Dermis microvascular lymphatic vessel endothelial cell (primary cell): ENCODE measurements at places on chromosomes 7 and 10. TPM values are rescaled to one million over a fixed set of nuclear protein-coding genes. Genes with fewer than 3 reads are reported as not detected.

The KCND2 gene
- 0.13 and 0.38 TPM in 2 replicates for total RNA-seq

The PLAC9 gene
- total RNA-seq, result 0.63 and 3.7 TPM in 2 replicates

DNA sequence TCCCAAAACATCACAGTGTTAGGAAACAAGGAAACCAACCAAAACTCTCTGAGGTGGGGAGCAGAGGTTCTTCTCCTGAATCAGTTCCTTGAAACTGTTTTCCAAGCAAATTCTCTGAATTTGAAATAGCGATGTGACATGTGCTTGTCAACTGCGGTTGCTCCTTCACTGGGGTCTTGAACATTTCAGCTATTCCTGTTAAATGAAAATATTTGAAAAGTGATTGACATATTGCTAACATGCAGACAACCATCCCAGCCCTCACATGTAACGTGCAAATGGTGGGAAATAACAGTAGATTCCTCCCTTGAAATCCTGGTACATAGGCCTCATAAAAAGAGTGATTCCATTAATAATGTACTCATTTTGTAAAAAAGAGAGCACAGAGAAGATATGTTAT lies 15.9 kb downstream of the MKI67 start:
- DNase-seq, result no peak

GRCh38 chr7:157634401-157635147 lies 297.8 kb downstream of the DNAJB6 start:
- DNase-seq, result no peak

GRCh38 chr10:20656886-20657285 lies 240.2 kb downstream of the NEBL start:
- no peak for DNase-seq

The LIPF gene
- not detected in 2 replicates for total RNA-seq

GRCh38 chr7:151056666-151057505 lies 811 bp downstream of the CDK5 start:
- DNase-seq, result no peak

DNA sequence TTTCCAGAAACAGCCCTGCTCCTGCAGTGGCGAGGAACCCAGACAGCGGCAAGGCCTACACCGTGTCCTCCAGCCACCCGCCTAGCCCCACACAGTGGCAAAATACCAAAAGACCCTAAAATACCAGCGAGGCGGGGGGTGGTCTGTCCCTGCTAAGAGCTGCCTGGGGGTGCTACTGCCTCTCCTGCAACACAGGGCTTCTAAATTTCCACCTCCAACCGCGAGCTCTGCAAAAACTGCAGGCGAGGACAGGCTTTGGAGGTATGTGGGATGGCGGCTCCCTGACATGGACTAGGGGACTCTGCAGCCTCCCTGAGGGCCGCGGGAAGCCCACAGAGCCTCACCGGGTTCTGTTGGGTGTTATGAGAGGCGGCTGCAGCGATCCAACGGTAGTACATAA lies 122.3 kb downstream of the WDR37 start:
- DNase-seq, result no peak

The TMEM236 gene
- 0.38 and 0.64 TPM in 2 replicates for total RNA-seq

DNA sequence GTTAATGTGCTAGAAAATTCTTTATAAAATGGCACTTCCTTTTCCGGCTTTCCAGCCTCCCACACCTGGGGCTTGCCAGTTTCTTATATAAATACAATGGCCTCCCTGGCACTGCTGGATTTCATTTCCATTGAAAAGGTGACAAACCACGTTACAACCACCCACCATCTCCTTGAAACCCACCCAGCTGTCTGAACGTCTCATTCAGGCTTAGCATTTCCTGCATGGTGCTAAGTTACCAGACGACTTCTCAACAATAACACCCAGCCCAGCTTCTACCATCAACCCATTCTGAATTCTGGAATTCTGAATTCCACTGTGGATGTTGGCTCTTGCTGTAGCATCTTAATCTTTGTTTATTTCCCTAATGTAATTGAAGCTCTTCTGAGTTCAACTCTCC lies 499.8 kb upstream of the CELF2 start:
- DNase-seq, result no peak

GRCh38 chr10:43135656-43136055 lies 2.6 kb upstream of the CSGALNACT2 start:
- DNase-seq, result no peak

The VIPR2 gene
- not detected in 2 replicates for total RNA-seq

The CPEB3 gene
- 0.90 and 1.6 TPM in 2 replicates for total RNA-seq

- DNase-seq, result no peak
Measured at GRCh38 chr7:104857458-104858425, 156.3 kb upstream of the KMT2E start.

The ATRNL1 gene
- total RNA-seq, result 0.77 and 1.6 TPM in 2 replicates

- no peak for DNase-seq
Measured at GRCh38 chr7:139183251-139183650, 47.8 kb upstream of the UBN2 start.

GRCh38 chr7:106039486-106040060 lies 72.5 kb downstream of the SYPL1 start:
- no peak for DNase-seq

The SCD gene
- 41.2 and 104 TPM in 2 replicates for total RNA-seq

DNA sequence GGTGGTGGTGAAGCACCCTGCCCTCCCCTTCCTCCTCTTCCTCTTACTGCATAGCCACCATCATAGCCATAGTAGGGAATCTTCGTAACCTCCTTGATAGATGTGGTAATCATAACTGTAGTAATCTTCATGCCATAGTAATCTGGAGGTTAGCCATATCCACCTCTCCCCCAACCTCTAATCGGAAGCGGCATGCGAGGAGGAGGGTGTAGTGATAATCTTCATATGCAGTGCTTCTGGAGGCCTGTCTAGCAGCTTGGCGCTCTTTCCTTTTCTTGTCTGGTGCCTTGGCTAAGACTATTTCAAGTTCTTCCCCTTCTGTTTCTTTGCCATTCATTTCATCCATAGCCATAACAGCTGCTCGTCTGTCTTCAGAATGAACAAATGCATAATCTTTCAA lies 90.9 kb downstream of the MLLT10 start:
- no peak for DNase-seq

DNA sequence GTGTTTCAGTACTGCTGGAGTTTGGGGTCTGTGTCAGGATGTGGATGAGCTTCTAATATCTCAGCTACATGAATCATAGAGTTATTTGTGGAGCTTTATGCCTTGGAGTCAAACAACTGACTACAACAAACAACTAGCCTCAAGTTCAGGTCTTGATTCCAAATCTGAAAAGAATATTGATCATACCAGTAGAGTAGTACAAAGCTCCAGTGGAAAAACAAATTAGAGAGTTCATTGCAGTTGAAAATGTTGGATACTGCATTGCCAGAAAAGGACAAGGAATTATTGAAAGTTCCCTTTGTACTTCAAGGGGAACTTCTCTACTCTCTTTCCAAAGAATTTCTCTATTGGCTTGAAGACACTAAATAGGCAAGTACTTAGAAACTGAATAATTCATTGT lies 117.6 kb upstream of the CTTNBP2 start:
- DNase-seq, result no peak

The PHKG1 gene
- 0.13 and 0.38 TPM in 2 replicates for total RNA-seq

DNA sequence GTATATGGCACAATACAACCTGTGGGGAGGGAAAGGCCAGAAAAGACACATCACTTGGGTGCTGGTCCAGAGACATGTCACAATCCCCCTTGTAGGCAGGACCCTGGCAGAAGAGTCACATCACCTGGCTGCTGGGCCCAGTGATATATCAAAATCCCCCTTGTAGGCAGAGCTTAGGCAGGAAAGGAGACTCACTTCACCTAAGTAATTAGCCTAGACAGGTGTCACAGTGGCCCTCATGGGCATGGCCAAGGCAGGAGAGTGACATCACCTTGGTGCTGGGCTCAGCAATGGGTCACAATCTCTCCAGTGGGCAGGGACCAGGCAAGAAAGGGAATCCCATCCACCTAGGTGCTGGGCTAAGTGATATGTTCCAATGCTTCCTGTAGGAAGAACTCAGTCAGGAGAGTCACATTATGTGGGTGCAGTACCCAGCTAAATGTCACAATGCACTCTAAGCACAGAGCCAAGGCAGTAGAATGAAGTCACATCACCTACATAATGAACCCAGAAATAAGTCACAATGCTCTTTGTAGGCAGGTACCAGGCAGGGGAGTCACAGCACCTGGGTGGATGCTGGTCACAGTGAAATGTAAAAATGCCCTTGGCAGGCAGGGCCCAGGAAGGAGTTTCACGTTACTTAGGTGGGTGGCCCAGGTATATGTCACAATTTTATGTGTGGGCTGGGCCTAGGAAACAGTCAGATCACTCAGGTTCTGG lies 18.9 kb upstream of the ZNF736 start:
- no peak for DNase-seq

- no peak for DNase-seq
Measured at GRCh38 chr10:69043931-69044531, 43.9 kb upstream of the SRGN start.

- DNase-seq, result no peak
Measured at GRCh38 chr7:151198945-151199848, 11.1 kb downstream of the H2BK1 start.

The FAM237B gene
- not detected in 2 replicates for total RNA-seq

The OPN1SW gene
- not detected in 2 replicates for total RNA-seq

DNA sequence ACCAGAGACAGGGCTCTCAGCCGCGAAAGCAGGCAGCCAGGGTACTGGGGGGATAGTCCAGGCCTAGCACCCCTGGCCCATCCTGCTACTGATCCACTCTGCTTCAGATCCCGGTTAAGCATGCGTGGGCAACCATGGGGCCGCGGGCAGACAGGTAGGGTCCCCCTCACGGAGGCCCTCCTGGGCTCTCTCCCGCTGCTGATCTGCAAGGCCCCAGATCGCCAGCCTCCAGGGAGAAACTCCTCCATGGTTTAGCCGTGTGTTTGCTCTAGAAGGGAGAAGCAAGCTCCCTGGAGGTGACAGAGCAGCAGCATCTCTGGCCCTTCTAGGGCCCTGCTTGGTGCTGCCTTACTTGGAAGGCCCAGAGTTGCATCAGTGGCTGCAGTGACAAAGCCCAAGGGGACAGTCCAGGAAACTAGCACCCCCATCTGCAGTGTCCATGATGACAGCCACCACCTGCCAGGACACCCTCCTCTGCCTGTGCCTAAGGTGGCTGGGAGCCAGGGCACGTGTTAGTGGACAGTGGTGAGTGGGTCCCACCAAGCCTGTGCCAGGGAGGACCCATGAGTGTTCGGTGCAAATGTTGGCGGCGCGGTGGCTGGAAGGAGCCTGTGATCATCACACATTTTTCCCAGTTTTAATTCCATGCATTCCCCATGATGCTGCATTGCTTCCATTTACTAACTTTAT lies 29.2 kb downstream of the CALML5 start:
- DNase-seq, result no peak

The AQP1 gene
- 3.6 and 6.6 TPM in 2 replicates for total RNA-seq

The CCZ1B gene
- 34.1 and 42.4 TPM in 2 replicates for total RNA-seq

DNA sequence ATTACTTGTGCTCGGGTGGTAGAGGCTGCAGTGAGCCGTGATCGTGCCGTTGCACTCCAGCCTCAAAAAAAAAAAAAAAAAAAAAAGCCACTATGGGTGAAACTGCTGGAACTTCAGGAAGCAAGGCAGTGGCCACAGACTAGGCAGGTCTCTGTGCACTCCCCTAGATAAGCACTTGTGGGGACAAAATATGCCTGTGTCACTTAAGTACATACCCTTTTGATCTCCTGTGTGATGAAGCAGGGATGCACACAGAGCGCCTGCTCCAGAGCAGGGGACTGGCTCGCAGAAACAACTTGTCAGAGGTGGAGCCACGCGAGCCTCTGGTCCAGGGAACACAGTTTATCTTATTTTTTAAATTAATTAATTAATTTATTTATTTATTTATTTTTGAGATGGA lies 42.9 kb upstream of the PSAP start:
- no peak for DNase-seq

GRCh38 chr7:115009736-115010440 lies 88.0 kb downstream of the MDFIC start:
- DNase-seq, result no peak

The ODAD2 gene
- 0.26 and 0.38 TPM in 2 replicates for total RNA-seq

DNA sequence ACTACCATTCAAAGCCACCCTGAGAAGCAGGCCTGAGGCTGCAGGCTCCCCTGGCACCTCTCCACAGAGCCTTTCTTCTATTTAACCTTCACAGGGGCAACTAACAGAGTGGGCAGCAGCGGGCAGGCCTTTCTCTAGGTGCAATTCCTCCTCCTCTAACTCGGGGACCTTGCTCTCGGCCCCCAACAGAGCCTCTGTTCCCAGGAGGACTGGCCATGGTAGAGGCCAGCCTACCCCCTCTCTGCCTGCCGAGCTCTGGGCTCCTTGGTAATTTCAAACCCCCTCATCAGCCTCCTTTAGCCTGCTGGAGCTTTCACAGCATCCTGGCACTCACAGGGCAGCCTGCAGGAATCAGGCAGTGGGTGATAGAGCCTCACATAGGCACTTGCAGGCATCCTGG lies 920.8 kb upstream of the ZNF722 start:
- DNase-seq, result no peak

GRCh38 chr7:12701433-12701832 lies 14.0 kb downstream of the ARL4A start:
- no peak for DNase-seq

GRCh38 chr7:148662646-148663045 lies 36.1 kb upstream of the CUL1 start:
- no peak for DNase-seq

DNA sequence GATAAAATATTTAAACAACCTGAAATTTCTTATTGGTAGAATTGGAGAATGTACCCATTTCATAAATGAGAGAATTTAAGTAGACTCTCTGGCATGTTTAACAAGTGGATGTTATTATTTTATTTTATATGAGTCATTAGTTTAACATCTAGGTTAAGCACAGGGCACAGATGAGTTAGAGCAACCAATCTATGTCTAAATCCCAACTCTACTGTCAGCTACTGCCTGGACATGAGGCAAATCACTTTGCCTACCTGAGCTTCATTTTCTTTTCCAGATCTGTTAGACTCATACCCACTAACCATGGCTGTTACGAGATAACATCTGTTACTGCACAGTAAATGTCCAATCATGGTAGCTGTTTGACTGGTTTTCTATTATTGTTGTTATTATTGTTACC lies 251.1 kb downstream of the INHBA start:
- DNase-seq, result peak; percentile 18
